Activated naive CD4-positive, alpha-beta T cell treated with anti-CD3 and anti-CD28 coated beads, Interleukin-2, amount 10 ng/mL, durations not matched to agents 7 days and 5 days (primary cell): ENCODE measurements at places on chromosomes 3 and 15.

- DNase-seq, result no peak
These were observed 19.6 kb downstream of the EFCC1 start for GRCh38 chr3:129020691-129021090.

DNA sequence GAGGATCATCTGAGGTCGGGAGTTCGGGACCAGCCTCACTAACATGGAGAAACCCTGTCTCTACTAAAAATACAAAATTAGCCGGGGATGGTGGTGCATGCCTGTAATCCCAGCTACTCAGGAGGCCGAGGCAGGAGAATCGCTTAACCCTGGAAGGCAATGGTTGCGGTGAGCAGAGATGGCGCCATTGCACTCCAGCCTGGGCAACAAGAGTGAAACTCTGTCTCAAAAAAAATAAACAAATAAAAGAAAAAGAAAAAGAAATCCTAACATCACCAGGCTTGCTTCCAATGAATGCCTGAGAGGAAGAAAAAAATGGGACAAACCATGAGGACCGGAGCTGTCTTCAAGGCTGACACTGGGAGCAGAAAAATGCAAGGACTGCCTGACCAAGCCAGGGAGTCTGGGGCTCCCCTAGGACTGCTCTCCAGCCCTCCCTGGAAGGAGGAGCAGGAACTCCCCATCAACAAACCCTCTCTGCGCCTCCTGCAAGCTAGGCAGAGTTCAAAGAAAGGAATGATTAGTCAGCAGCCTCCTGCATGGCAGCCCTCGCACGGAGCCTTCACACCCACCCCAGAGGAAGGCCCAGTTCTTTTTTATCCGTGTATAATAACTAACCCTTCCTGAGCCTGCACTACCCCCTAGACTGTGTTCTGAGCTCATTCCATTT, 55.4 kb downstream of the NUP210 start:
- DNase-seq, result no peak

DNA sequence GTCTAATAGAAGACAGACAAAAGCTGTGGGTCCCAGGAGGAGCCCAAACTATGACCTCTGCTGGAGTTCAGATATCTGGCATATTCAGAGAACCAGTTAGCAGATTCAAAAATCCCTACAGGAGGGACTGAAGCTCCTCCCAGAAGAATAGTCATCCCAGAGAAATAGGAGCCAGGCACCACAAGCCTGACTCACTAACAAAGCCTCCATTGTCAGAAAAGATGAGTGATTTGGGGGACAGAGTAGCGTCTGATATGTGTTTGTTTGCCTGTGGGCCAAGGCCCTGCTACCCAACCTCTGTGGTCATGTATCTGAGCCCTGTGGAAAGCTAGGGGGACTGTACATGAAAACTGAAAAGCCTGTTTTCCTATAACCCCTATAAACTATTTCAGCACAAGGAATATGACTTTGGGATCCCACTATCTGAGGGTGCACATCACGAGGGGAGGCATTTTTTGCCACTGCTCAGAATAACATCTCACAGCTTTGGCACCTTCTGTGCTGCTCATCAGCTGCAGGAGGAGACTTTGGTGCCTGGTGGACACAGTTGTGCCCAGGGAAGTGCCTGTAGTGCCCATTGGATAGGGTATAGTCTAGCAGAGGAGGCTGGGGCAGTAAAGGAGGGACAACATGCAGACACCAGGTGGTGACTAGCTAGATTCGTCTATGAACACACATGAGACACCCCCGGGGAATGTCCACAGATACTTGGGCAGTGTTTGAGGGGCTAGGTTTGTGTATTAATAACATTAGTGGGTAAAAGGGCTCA, 9.7 kb upstream of the LARP6 start:
- no peak for DNase-seq

DNA sequence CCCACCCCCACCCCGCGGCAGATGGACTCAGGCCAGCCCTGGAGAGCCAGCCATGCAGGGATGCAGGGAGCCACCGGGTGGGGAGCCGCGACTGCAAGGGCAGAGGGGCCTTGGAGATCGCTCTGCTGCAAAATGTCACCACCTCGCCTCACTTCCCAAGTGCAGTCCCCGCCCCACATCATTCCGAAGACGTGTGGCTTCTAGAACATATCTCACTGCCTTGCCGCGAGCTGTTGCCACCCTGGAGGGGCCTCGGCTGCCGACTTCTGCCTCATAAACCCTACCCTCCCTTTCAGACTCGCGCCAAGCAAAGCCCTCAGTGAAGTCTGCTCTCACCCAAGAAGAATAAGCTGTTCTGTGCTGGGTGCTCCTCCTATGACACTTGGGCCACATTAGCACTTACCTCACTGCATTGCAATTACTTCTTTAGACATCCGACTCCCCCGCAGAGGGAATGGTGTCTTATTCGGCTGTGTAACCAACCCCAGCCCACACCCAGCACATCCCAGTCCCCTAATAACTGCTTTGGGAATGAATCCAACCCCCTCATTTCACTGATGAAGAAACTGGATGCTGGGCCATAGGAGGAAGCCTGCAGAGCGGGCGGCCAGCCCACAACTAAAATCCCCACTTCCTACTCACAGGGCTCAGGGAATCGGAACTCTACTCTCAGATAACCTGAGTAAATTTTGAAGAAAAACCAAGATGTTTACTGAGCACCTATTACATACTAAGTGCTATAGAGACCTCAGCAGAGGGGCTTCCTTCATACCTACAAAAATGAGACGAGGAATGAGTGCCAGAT, 8.6 kb downstream of the TLE3 start:
- no peak for DNase-seq

DNA sequence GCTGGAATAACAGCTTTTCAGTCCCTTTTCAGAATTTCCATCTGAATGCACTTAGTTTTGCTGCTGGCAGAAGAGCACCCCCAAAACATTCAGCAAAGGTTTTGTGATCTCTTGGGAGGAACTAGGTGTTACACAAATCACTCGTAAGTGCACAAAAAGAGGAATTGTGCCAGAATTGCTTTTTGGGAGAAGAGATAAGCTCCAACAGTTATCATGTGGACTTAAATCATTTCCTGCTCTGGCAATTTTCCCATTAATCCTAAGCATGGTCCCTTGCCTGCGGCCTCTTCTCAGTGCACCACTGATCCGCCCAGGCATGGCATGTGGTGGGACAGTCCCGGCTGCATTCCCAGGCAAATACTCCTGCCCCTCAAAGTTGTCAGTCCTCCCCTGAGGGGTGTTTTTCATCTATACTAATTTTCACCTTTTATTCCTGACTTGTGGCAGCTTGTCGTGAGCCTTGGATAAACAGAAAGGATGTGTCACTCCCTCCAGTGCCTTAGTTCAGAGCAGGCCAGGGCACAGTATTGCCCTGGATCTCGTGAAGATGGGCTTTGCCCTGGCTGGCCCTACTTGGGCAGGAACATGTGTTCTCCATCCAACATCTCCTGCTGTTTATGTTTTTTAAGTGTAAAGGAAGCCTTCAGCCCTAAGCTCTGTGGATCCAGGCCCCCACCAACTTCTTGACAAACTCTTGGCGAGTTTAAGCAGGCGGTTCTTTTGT, 44.6 kb upstream of the VILL start:
- DNase-seq, result no peak

- no peak for DNase-seq
These were observed 703.8 kb upstream of the NR2F2 start for GRCh38 chr15:95626501-95627361.

GRCh38 chr15:31733424-31733823, 296.9 kb upstream of the CHRNA7 start:
- no peak for DNase-seq
